GM12865 (cell line): ENCODE measurements at places on chromosomes 12 and 14.

- no peak for DNase-seq
Measured at GRCh38 chr14:22849212-22849819, 12.9 kb downstream of the MMP14 start.

DNA sequence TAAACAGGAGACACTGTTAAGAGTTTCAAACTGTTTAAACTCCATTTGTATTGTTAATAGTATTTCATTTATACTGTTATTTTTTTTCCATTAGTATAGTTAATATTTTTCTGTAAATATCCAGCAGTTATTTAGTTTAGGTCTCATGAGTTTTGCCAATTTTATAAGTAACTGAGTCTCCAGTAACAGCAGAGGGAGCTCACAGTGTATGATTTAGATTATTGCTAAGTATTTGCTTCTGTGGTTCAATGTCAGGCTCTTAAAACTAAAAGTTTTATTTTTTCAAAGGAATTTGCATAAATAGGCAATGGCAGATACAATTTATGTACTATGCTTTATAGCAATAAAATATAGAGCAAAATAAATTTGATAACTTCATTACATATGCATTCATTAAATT is 209.7 kb downstream of the ATXN7L3B start:
- DNase-seq = no peak

GRCh38 chr14:84493779-84494178 is 1036.2 kb upstream of the FLRT2 start:
- DNase-seq = no peak

- DNase-seq = no peak
Measured at GRCh38 chr12:131131808-131132117, 178.1 kb downstream of the ADGRD1 start.

DNA sequence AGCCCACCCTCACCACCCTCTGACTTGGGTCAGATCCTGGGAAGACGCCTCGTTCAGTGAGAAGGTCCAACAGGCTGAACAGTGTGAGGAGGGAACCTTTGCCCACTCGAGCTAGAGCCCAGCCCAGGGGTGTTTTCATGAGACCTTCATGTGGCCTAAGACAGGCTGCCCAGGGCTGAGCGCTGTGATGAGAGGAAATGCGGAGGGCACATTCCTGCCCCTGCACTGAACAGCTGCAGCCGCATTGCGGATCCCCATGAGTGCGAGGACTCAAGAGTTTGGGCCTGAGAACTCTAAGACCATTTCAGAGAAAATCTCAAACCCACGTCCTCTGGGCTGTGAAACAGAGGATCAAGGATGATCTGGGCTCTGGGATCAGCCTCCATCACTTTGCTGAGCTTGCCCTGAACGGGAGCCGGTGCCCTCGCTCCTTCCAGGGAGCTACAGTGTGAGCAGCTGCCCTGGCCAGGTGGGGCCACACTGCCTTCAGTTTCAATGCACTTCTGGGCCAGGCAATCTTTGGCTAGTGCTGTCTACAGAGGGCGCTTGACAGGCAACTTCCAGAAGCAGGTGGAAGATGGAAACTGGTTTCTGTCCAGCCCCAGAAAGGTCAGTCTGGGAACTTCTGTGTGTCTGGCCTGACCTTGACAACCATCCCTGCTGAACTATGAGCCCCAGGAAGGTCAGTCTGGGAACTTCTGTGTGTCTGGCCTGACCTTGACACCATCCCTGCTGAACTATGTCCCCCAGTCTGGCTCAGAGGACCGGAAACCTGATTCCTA is 43.5 kb upstream of the P2RX7 start:
- DNase-seq = no peak

DNA sequence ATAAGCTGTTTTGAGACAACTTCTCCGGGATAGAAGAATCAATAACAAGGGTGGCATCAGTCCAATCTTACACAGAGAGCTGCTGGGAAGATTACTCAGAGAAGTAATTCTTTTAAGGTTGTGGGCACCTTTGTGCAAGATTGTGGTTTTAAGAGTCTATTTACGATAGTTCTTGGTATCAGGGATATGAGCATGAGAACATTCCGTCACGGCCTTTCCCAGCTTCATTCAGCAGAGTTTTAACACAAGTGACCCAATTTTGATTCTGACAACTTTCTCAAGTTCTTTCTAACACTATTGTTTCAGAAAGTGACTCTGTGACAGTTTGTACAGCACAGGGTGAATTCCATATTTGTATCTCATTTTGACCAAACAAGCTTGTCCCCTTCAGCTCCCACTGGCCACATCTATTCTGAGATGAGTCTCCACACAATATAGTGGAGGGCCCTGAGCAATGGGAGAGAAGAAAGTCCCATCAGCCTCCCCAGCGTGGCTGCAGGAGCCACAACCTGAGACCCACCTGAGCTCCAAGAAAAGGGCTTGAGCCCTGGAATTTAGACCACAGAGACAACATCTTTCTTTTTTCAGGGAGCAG is 869.2 kb downstream of the TMEM121 start:
- peak; percentile 62 for DNase-seq

DNA sequence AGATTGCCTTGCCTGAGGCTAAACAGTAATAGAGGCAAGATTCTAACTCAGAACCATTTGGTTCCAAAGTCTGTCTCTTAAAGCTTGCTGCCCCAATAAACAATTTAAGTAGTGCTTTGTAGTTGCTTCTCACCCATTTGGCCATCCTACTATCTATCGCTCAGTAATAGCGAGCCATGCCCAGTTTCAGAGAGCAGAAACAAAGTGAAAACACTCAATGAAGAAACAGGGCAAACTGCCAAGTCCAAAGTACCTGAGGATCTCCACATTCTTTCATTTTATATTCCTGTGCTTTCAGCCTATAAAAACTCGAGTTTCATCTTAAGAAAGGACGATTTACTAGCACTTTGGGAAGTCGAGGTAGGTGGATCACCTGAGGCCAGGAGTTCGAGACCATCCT is 103.3 kb upstream of the BBS10 start:
- DNase-seq = no peak

DNA sequence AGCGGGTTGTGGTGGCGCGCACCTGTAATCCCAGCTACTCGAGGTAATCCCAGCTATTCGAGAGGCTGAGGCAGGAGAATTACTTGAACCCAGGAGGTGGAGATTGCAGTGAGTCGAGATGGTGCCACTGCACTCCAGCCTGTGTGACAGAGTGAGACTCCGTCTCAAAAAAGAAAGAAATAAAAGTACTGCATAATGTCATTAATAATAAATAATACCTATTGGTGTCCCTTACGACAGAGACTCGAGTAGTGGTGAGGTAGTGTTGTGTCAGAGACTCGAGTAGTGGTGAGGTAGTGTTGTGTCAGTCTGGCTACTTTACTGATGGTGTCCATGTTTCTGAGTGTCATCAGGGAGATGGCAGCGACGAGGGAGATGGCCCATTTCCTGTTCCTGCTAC is 1.3 kb downstream of the GLS2 start:
- no peak for DNase-seq

GRCh38 chr12:70070494-70071007 is 172.7 kb upstream of the CNOT2 start:
- DNase-seq = no peak

GRCh38 chr14:34460841-34461240 is 1.2 kb downstream of the SPTSSA start:
- DNase-seq = no peak

DNA sequence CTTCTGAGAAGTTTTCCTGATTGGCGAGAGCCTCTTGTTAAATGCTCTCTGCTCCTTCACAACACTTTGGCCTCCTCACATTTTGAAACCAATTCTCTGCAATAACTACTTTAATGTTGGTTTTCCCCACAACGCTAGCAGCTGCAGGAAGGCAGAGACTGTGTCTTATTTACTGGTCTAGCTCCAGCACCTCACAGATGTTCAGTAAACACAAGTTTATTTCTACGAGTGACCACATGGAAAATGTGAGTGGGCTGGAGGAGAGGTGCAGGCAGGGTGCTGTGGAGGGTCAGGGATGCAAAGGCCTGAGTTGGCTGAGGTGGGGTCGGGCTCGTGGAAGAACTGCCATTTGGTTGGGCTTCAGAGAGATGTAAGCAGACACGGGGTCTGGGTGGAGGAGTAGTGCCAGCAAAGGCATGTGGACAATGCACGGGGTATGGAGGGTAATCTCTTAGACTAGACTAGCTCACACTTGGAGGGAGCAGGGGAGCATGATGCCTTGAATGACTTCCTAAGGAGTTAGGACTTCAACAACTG is 117.4 kb upstream of the RTL1 start:
- no peak for DNase-seq

DNA sequence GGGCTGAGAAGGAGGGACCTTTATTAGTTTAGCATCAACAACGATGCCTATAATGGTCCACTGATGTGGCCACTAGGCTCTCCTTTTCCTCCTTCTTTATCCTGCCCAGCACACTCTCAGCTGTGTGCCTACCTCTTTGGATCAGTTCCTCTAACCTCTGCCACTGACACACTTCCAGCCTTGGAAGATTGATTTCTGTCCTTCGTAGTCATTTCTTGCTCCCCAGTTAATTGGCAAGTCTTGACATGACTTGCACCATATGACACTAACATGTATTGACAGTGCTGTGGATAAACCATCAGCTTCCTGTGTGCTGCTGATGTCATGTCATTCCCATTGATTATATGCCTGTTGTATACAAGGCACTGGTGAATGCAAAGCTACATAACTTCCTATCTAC is 90.2 kb upstream of the PLEKHG7 start:
- peak; percentile 22 for DNase-seq

- DNase-seq = no peak
Measured at GRCh38 chr12:24049728-24050127, 100.3 kb upstream of the SOX5 start.

DNA sequence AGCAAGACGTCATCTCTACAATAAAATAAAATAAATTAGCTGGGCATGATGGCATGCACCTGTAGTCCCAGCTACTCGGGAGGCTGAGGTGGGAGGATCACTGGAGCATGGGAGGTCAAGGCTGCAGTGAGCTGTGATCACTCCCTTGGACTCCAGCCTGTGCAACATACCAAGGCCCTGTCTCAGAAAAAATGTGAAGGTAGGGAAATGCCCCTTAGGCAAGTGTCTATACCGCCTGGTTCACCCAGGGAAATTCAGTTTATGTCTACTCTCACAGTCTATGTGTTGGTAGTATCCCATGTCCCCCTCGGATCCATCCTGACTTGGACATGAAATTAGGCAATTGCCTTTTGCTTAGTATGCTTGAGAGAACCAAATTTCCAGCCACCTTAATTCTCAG is 88.4 kb upstream of the TMEM132C start:
- DNase-seq = no peak

DNA sequence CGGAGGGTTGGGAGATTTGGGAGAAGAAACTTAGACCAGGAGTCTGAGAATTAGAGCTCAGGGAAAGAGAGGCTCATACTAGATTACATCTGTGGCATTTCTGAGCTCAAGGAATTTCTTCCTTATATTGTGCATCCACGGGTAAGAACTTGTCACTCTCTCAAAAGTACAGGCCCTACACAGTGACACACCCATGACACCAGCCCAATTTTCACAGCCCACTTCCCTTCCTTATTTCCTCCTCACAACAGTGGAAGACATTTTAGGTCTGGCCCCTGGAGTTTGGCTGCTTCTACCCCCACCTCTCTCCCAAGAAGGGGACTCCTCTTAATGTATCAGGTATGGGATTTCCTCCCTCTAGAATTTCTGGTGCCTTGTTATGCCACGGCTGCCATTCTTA is 9.2 kb upstream of the ZNF385A start:
- no peak for DNase-seq

DNA sequence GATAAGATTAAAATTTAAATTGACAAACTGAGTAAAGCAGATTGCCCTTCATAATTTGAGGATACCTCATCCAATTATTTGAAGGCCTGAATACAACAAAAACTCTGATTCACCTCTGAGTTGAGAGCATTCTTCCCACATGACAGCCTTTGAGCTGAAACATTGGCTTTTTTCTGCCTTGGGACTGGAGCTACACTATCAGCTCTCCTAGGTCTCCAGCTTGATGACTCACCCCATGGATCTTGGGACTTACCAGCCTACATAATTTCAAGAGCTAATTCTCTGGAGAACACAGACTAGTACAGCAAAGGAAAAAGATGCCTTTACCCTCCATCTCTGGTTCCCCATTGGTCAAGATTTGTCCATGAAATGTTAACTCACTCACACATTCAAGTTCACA is 555.1 kb downstream of the FOXG1 start:
- no peak for DNase-seq

DNA sequence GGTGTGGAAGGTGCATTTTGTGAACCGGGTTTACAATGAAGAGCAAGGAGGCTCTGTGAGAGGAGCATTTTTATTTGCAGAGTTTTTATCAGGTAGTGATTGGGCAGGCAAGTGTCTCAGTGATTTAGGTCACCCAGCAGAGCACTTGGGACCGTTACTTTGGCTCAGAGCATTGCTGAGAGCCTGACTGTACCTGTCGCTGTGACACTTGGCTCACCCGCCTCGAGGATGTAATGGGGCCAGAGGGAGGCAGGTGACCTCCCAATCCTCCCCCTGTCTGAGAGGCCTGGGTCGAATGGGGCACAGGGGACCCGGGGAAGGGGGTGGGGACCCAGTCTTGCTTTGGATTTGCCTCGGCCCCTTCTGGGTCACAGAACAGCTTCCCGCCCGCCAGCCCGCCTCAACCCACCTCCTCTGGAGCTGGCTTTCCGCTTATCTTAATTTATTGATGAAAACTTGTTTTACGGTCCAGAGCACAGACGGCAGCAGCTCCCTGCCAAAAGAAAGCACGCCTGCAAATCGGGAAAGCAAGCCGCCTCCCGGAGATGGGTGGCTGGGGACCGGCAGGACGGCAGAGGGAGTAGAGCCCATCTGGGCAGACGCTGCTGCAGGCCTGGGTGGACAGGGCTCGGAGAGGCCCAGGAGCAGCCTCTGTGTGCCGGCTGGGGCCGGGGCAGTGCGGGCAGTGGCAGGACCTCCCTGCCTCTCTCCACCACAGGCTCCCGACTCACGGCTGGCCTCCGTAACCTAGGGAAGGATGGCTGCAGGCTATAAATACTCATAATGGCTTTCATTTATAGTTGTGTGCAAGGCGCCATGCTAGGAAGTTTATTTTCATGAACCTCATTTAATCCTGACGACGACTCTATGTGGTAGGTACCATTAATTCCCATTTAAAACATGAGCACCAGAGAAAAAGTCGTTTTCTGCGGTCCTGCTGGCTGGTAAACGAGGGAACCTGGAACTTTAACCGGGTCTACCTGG is 187.1 kb downstream of the TSPAN9 start:
- DNase-seq = no peak

- DNase-seq = peak; percentile 91
Measured at GRCh38 chr14:68306265-68306933, 486.5 kb downstream of the ZFP36L1 start.

GRCh38 chr14:22265319-22266141 is 323.5 kb downstream of the DAD1 start:
- DNase-seq = no peak

DNA sequence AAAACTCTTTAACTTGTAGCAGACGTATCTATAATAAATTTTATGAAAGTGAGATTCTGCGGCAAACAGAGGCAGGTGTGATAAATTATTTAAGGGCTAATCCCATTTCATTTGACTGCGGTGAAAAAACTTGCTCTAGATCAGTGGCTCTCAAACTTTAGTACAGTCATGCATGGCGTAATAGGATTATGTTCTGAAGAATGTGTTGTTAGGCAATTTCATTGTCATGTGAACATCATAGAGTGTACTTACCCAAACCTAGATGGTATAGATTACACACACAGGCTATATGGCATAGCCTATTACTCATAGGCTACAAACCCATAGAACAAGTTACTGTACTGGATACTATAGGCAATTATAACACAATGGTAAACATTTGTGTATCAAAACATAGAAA is 83.7 kb downstream of the HEATR5A start:
- no peak for DNase-seq

- DNase-seq = no peak
Measured at GRCh38 chr14:96231526-96232130, 24.4 kb upstream of the BDKRB1 start.

- DNase-seq = no peak
Measured at GRCh38 chr12:31011746-31012566, 61.7 kb upstream of the DDX11 start.
